A549 (cell line): ENCODE measurements at places on chromosomes 12 and 14. TPM values are rescaled to one million over a fixed set of nuclear protein-coding genes. Genes with fewer than 3 reads are reported as not detected.

GRCh38 chr12:55955800-55956508 lies 9.9 kb downstream of the PMEL start:
- peak; percentile 81 for DNase-seq

DNA sequence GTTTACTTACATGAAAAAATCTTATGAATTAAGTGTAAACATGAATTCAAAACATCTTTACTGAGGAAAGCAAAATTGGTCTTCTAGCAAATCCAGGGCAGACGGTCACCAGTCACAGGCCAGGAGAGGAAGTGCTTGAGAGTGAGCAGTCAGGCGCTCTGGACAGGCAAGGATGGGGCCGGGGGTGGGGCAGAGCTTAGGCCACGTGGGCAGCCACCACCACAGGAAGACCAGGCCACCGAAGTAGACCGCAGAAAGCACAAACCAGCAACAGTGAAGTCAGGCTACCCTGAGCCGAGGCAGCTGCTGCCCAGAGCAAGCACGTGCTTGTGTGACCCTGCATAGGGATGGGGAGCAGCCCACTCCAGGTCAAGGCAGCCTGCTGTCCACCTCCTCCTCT lies 33.5 kb downstream of the SLC6A12 start:
- DNase-seq = no peak

- DNase-seq = no peak
These were observed 39.1 kb downstream of the RNFT2 start for GRCh38 chr12:116777245-116777644.

DNA sequence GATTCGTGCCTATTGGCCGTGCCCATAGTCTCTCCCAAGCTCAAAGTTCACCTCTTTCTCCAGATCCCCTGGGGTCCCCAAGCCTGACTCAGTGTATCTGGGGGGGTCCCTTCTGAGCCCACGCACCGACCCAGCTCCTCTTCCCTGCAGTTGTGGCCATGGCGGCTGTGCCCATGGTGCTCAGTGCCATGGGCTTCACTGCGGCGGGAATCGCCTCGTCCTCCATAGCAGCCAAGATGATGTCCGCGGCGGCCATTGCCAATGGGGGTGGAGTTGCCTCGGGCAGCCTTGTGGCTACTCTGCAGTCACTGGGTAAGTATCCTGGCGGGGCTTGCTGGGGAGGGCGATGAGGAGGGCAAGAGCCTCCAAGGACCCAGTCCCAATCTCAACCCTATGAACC lies 5.1 kb downstream of the IFI27 start:
- no peak for DNase-seq

GRCh38 chr14:71338153-71338552 lies 430.9 kb downstream of the PCNX1 start:
- DNase-seq = no peak

The RTL1 gene
- 0.01 to 0.03 TPM in 2 of 3 replicates, not detected in the other for polyA plus RNA-seq

The VAMP1 gene
- 20.6 to 22.8 TPM (median 22.7 TPM) in 3 replicates for polyA plus RNA-seq

The NKX2-8 gene
- 0.47 to 0.68 TPM (median 0.62 TPM) in 3 replicates for polyA plus RNA-seq

The ZDHHC17 gene
- polyA plus RNA-seq = 28.1 to 30.5 TPM (median 29.4 TPM) in 3 replicates
